ENCODE measurements at places on chromosomes 5 and 9. TPM values are rescaled to one million over a fixed set of nuclear protein-coding genes. Genes with fewer than 3 reads are reported as not detected.

DNA sequence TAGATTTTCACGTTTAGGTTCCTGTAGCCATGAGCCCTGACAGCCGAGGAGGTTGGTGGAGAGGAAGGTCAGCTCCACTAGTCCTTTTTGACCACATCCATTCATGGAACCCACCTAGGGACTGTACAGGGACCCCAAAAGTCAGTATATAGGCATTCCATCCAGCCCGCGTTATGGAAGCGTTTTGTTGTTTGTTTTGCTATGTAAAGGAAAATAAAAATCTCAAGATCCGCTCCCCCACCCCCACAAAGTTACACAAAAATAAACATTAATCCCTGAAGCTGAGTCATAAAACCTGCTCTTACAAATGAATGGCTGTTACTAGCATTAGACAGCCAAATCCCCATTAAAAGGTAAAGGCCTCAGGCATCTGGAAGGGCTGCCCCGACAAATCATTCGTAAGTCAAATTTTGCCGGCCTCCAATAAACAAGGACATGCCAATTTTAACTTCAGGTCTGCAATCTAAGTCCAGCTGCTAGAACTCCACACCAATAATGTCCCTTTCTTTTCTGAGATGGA, 292.9 kb downstream of the MED10 start:
- H3K27ac ChIP-seq, result no peak overlapping the region
- H3K4me1 ChIP-seq, result peaks cover 7% of the 10 kb centered on the region
- H3K4me3 ChIP-seq, result no peak overlapping the region
- H3K27me3 ChIP-seq, result no peaks in the 10 kb centered on the region
- no peak for DNase-seq

DNA sequence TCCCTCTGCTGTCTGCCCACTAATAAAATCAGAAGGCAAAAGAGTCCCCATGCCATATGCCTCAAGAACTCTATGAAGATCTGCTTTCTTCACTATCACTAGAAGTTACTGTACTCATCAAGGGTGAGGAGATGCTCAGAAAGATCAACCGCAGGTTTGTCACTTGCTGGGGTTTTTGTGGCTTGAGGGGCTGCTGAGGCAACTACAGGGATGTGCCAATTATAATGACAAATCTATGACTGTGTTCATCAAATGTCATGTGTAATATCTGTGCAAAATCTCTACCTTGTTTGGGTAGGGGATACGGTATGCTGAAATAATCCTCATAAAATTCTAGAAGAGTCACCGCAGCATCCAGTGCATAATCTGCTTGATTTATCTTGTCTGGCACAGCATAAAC, 13.0 kb downstream of the ERAP1 start:
- no peak overlapping the region for H3K27ac ChIP-seq
- no peak overlapping the region for H3K4me3 ChIP-seq
- no peaks in the 10 kb centered on the region for H3K4me1 ChIP-seq
- DNase-seq, result no peak
- peaks cover 24% of the 10 kb centered on the region for H3K36me3 ChIP-seq

Gene SMC2
- total RNA-seq, result 5.0 TPM

Gene TXNDC15
- 181 TPM for total RNA-seq

Gene PAEP
- not detected for total RNA-seq

Gene SLCO6A1
- not detected for total RNA-seq

All from thoracic aorta (tissue), 2 donors.